Transverse colon (tissue), 4 donors: ENCODE measurements at places on chromosomes 12 and 14. TPM values are rescaled to one million over a fixed set of nuclear protein-coding genes. Genes with fewer than 3 reads are reported as not detected.

Gene NAA25
- total RNA-seq, result 24.9 TPM

Gene NRIP2
- 0.14 TPM for total RNA-seq

Gene WIF1
- total RNA-seq, result not detected

Gene COCH
- total RNA-seq, result 2.5 TPM

Gene GPR84
- total RNA-seq, result not detected

Gene PIWIL1
- 0.55 TPM for total RNA-seq

Gene GCH1
- total RNA-seq, result 26.4 TPM

Gene DPY19L2
- 1.00 TPM for total RNA-seq

Gene HSPA2
- total RNA-seq, result 61.5 TPM

Gene CCDC175
- total RNA-seq, result 0.95 TPM

Gene MYF5
- not detected for total RNA-seq

Gene FLVCR2
- 43.8 TPM for total RNA-seq

Gene PZP
- total RNA-seq, result not detected

Gene HOXC10
- not detected for total RNA-seq

Gene GLIPR1L2
- total RNA-seq, result not detected

Gene HSPB8
- total RNA-seq, result 47.0 TPM

Gene FITM1
- total RNA-seq, result 1.4 TPM

Gene NDUFA12
- 4.4 TPM for total RNA-seq

Gene SERPINA10
- 0.55 TPM for total RNA-seq

Gene CAPZA3
- not detected for total RNA-seq

Gene TEX52
- total RNA-seq, result not detected

Gene NTN4
- total RNA-seq, result 16.8 TPM

Gene C12orf56
- 0.41 TPM for total RNA-seq

Gene CACNA1C
- 27.3 TPM for total RNA-seq

Gene CCDC198
- not detected for total RNA-seq

Gene SSTR1
- total RNA-seq, result 1.6 TPM

Gene DLK1
- not detected for total RNA-seq

Gene OTUB2
- total RNA-seq, result 2.7 TPM

Gene DBX2
- total RNA-seq, result not detected

Gene PLBD1
- 31.0 TPM for total RNA-seq

Gene AICDA
- not detected for total RNA-seq

Gene KRT78
- not detected for total RNA-seq

Gene SIRT4
- total RNA-seq, result 1.9 TPM

Gene MYH7
- total RNA-seq, result not detected

Gene MAP3K9
- 5.0 TPM for total RNA-seq

Gene PPP4R4
- not detected for total RNA-seq

Gene MYF6
- total RNA-seq, result not detected

Gene MLF2
- 100 TPM for total RNA-seq

Gene CFAP54
- 2.1 TPM for total RNA-seq

Gene PPM1H
- 2.5 TPM for total RNA-seq

Gene AQP5
- not detected for total RNA-seq

Gene TMTC1
- 10.2 TPM for total RNA-seq

Gene SERPINA3
- total RNA-seq, result 25.4 TPM

Gene LRP1-AS
- total RNA-seq, result not detected

Gene RNF212B
- not detected for total RNA-seq

Gene ZNF385A
- 7.9 TPM for total RNA-seq

Gene KITLG
- 44.6 TPM for total RNA-seq

Gene TAS2R50
- total RNA-seq, result 4.9 TPM

Gene ADCY4
- total RNA-seq, result 74.8 TPM

Gene PCK2
- total RNA-seq, result 74.4 TPM

Gene CLMN
- 118 TPM for total RNA-seq

Gene G2E3
- 10.2 TPM for total RNA-seq

Gene SPTSSA
- total RNA-seq, result 19.1 TPM

Gene PLEKHG7
- 8.6 TPM for total RNA-seq
